SW480 (cell line): ENCODE measurements at places on chromosomes 11 and 22.

DNA sequence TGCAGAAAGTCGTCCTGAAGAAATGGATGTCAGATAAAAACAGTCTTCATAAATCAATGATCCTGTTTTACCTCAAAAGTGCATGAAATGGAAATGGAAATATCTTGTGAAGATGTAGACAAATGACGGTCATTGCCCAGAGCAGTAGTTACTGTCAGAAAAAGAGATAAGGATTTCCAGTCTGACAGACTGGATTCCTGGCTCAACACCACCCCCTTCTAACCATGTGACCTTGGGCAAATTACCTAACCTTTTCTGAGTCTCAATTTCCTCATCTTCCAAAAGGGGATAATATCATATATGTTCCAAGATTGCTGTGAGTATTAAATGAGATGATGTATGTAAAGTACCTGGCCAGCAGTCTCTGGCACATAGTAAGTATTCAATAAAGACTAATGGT lies 32.9 kb upstream of the EHF start:
- no peak for DNase-seq

DNA sequence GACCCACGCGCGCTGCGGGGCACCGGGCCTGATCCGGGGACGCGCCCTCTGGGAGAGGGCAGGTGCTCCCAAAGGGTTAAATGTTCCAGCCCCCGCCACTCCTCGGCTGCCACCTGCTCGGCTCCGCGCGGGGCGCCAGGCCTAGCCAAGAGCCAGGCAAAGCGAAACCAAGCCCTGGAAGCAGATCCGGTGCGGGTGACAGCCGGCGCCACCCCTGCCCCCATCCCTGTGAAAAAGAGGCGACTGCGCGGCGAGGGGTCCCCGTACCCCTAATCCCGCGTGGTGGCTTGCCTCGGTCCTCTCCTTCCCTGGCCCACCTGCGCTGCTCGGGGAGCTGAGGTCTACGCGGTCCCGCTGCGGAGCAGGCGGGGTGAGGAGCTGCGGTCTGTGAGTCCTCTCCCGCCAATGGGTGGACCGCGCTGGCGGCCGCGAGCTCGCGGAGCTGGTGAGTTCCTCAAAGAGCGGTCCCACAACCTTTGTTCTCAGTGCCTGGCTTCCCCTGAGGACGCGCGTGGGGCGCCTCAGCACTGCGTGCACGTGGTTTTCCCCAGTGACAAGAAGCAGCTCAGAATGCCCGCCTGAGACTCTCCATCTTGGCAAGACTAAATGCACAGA lies at the start of gene ME3:
Gene ME3, minus strand, starts transcription at position 610 of the 615 bp plus-strand sequence.
- DNase-seq: peak; percentile 79

DNA sequence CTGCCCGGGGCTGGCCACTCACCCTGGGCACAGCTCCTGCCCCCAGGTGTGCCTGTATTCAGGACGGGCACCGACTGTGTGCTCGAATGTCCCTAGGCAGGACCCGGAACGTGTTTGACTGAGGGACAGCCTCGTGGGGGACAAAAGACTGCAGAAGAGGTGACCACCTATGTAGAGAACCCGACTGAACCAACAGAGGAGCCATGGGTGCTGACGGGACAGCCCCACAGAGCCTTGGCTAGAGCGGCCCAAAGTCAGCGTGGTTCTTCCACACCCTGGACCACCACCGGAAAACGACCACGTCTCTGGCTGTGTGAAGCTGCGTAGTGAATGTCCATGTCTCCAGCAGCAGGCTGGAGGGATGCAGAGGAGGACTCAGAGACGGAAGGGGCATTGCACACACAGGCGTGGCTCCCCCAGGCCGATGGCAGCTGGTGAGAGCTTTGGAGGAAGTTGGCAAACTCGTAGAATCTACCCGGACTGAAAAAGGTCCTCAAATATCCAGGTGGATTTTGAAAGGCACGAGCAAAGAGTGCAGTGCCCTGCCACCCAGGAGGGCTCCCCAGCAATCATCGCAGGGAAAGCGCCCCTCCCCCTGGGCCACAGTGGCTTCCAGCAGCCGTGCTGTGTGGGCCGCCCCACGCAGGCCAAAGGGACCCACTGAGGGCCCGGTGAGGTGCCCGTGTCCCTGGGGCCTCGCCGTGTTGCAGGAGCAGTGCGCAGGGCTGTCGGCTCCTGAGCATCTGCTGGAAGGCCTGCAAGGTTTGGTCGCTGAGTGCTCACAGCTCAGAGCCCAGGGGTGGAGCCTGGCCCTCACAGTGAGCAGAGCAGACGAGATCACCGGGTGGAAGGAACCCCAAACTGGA lies 17.5 kb upstream of the MUC5B start:
- no peak for DNase-seq

DNA sequence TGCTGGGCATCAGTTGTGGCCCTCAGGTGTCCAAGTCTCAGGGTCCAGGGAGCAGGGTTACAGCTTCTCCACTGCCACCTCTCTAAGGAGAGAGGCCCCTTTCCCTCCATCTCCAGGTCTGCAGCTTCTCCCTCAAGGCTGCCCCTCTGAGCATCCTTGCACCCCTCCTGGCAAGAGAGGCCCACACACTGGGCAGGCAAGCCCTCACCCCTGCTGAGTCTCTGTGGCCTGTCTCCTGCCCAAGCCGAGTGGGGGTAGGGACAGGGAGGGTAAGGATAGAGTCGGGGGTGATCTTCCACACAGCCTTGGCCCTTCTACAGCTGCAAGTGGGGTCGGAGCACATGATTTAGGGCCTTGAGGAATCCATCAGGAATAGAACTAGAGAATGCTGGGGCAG lies 76.6 kb downstream of the ST3GAL4 start:
- no peak for DNase-seq

DNA sequence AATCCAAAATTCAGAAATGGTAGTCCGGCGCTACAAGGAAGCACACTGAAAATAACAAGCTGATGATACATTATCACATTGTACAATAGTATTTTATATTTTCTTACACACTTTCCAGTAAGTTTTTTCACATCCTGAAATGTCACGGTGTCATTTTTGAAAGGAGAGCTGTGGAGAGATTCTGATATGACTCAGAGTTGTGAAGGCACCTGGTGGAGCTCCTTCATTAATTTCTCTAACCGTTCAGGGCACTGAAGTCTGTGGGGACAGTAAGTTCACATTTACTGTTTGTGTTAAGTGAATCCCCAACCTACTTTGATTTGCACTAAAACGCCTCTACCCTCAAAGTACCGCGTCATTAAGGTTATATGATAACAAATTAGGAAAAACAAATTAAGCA lies 13.3 kb downstream of the LDHAL6A start:
- no peak for DNase-seq

- no peak for DNase-seq
Measured at GRCh38 chr11:68399916-68400315, 60.6 kb upstream of the PPP6R3 start.

DNA sequence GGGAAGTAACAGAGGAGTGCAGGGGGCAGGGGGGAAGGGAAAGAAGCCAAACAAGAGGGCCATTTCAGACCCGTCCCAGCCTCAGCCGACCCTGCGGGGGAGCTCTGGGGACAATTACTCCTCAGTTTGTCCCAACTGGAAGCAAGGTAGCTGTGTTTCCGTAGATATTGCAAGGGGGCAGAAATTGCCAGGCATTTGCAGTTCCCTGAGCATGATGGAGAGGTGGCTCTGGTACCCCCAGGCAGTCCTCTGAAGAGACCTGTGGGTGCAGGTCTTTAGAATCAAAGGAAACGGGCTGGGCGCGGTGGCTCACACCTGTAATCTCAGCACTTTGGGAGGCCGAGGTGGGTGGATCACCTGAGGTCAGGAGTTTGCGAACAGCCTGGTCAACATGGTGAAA lies 13.8 kb upstream of the JAM3 start:
- no peak for DNase-seq

DNA sequence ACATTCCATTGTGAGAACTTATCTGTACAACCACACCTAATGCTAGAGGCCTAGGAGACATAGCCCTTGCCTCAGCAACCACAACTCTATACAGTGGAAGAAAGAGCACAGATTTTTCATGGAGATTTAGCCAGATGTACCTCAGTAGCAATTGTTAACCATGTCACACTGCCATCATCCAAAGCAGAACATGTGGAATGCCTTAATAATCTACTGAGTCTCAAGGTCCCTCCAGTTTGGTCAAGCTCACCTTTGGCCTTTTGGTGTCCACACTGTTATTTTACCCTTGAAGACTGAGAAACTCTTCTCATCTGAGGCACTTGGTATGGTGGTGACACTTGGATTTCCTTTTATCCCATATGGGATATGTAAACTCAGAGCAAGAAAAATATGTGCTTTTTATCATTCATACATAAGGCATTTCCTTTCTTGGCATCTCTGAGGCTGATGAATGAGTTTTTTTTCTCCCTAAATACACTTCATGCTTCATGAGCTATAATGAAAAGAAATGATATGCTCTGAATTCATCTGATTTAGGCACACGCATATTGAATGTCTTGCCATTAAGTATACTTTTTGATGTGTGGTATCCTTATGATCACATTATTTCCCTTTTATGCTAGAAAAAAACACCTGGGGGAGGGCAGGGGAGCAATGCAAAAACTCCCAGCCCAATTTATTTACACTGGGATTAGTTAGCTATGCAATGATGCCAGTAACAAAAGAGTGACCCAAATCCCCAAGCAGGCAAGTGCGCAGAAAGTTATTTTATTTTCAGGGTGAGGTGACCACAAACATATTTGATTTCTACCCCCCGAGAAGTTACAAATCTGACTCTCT lies 63.3 kb upstream of the ME3 start:
- no peak for DNase-seq

DNA sequence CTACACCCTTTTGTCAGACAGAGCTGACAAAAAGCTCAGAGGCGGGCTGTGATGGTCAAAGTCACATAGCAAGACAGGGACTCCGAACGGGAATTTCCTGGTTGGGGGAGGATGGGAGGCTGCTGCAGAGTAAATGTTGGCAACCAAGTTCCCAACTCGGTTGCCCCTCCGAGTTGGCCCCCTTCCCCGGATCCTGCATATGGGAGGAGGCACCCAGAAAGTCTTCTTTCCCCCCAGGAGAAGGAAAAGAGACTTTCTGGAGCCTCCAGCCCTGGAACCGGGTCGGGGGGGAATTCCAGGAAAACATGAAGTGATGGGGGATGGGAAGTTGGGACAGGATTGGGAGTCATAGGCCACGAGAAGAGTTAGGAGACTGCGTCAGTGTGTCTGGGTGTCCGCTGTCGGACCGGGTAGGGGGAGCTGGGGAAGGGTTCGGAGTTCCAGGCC lies 614 bp downstream of the SELENOM start:
- no peak for DNase-seq

DNA sequence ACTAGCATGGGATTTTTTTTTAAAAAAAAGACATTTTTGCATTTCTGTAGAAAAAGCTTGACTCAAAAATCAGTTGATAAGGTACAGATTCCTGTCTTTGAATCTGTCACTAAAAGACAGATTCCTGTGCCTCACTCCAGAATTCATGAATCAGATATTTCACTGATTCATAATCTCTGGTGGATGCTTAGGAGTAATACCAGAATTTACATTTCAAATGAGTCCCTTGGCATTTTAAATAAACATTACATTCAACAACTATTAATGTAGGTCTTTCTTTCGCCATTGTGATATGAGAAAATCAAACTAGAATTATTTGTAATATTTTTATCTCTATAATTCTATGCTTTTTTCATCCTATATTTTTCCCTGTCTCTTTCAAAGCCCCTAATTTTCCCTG lies 128.3 kb downstream of the APIP start:
- no peak for DNase-seq

DNA sequence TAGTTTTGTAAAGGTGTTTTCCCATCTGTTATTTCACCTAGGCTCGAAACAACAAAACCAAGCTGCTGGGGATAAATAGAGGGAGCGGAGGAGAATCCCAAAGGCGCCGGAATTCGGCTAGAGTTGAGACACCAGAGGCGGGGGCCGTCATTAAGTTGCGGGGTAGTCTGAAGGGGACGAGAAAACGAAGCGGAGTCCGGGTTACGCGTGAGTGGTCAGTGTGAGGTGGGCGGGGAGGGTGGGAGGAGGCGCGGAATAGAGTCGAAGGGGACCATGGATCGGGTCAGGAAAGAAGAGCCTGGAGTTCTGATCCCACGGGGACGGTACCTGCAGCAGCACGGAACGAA lies 361 bp downstream of the SRPRA start:
- peak; percentile 22 for DNase-seq

GRCh38 chr11:8756201-8756600 lies 73.6 kb downstream of the RPL27A start:
- no peak for DNase-seq

GRCh38 chr22:17443405-17444203 lies 74.3 kb downstream of the CECR2 start:
- no peak for DNase-seq

DNA sequence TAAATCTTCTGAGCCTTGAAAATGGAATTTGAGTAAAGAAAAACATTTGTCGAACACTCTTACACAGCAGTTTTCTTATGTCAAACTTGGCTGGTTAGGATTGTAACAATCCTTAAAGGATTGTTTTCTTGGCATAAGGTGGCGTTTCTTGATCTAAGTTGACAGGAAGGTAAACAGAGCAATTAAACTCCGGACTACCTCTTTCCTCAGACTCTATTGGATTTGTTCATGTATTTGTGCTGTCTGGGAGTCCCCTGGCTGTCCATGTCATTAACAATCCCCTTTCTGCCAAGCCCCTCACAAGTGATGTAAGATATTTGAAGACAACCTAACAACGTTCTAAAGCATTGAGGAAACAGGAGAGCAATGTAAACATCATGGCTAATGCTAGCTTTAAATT lies 222.5 kb upstream of the SNX19 start:
- no peak for DNase-seq

DNA sequence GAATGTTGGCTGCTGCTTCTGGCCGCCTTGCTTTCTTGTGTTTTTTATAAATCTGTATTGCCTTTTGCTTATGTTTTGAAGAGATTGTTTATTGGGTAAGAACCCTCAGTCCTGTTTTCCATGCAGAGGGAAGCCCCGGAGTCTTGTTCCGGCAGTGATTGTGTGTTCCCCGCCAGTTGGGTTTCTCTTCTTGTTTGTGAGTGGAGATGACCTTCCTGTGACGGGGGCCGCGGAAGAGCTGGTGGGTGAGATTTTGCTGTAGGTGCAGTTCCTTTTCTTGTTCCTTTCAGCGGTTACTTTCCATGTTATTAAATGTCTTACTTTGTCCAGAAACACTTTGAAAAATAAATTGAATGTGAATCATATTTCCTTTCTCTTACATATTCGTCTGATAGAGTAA lies 8.3 kb downstream of the TBC1D22A start:
- no peak for DNase-seq

DNA sequence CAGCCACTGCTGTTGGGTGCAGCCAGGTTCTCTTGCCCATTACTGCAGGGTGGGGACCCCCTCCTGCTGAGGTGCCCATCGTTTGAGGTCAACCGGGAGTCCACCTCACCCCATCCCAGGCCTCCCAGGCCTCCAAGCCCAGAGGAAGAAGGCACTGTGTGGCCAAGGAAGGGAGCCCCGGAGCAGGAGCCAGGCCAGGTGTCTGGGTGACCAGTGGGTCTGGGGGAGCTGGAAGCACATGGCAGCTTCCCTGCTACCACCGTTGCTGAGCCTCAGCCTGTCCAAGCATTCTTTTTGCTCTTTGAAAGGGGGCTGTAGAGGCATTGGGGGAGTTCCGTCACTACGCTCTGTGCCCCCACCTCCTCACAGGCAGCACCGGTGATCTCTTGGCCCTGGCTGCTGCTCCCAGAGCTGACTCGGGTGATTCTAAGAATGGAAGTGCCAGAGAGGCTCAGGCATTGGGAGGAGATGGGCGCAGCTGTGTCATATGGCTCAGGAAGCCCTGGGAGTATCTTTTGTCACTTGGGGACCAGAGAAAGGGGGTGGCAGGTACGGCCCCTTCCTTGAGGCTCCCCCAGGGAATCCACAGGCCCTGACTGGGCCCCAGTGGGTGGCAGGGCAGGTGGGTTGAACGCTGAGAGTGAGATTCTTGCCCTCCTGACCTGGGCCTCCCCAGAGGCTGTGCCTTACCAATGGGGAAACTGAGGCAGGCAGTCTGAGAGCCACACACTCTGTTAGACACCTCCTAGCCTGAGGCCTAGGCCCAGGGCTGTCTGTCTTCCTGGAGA lies 1.9 kb downstream of the SEPTIN5 start:
- DNase-seq: no peak
